ENCODE measurements at places on chromosomes 2 and 18.

- no peak for DNase-seq
These were observed 69.3 kb downstream of the KCNG2 start for GRCh38 chr18:79866889-79867574.

GRCh38 chr2:160289831-160290230, 89.8 kb upstream of the ITGB6 start:
- no peak for DNase-seq

- DNase-seq: no peak
These were observed 82.4 kb upstream of the TGIF1 start for GRCh38 chr18:3367491-3368091.

DNA sequence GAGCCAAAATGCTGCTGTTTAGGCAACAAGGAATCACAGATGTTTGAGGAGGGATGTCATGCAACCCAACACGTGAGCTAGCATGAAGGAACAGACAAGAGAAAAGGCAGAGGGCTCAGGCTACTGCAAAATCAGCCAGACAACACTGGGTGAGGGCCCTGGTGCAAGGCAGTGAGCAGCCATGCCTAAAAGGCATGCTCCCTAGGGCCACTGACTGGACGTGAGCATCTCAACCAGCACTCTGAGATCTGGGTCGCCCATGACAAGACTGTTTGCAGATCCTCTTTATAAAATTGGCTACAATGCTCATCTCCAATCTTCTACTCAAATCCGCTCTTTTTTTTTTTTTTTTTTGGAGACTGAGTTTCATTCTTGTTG, 49.1 kb downstream of the KIAA2012 start:
- DNase-seq: no peak

- DNase-seq: no peak
These were observed 6.5 kb downstream of the CERS6 start for GRCh38 chr2:168462543-168463045.

DNA sequence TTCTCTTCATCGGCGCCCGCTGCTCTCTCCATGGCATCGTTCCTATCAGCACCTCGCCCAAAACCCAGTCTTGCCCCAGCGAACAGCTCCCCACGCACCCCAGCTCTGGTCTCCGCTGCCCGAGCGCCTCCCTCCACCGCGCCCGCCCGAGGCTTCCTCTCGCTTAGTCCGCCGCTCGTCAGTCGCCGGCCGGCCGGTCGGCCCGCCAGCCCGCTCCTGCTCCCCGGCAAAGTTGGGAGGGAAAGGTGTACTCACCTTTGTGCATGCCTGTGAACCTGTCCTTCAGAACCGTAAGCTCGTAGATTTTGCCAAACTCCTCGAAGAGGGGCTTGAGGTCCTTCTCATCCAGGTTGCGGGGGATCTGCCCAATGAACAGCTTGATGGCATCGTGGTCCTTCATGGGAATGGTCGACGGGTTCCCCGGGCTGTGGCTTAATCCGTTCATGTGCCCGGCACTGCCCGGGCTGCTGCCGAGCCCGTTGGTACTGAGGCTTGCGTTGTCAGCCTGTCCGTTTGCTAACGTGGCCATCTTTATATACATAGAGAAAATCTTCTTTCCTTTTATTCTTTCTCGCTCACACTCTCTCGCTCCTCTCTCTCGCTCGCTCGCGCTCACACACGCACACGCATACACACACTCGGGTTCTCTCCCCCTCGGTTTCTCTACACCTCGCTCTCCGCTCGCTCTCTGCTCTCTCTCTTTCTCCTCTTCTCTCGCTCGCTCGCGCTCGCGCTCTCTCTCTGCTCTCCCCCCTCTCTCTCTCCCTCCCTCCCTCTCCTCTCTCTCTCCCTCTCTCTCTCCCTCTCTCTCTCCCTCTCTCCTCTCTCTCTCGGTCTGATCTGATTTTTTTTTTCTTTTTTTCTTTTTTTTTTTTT, at the start of gene CELF4:
TSS of gene CELF4 (minus strand) at position 698 of the 876 bp plus-strand sequence.
- DNase-seq: no peak

- no peak for DNase-seq
These were observed 143.1 kb downstream of the FAM161A start for GRCh38 chr2:61710711-61711110.

- DNase-seq: no peak
These were observed 11.0 kb downstream of the TTN start for GRCh38 chr2:178796079-178796677.

GRCh38 chr2:25373269-25373981, 31.7 kb upstream of the DNMT3A start:
- DNase-seq: no peak

GRCh38 chr2:158228943-158229508, 127.3 kb downstream of the UPP2 start:
- DNase-seq: no peak

DNA sequence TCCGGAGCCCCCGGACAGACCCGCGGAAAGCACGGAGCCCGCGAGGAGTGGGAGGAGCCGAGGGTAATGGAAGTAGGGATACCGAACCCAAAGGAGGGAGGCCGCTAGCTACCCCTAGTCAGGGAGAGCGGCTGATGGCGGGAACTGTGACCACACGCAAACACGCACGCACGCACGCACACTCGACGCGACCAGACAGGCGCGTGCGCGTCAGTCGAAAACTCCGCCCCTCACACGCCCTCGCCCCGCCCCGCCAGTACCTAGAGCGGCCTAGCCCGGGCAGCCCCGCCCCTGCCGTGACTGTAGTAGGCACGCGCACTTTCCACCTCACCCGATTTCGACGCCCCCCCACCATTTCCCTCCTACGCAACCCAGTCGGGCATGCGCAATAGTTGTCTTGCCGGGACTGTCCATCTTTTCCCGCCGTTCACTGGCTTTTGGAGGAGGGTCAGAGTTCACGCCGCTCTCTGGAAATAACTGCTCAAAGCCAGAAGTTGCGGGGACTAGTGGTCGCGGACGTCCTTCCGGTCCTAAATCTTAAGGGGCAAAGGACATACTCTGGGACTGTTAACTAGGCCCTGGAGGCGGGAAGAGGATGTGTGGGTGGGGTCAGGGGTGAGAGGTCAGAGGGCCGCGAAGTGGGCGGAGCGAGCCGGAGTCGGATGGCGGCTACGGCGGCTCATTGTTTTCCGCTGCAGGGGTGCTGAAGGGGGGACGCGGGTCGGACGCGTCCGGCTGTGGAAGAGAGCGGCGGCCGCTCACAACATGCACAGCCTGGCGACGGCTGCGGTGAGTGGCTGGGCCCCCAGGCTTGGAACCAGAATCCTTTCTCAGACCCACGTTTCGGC, at the start of the genes CNOT9 and USP37:
TSS of gene CNOT9 (plus strand) at position 650 of the 848 bp plus-strand sequence. CDS start at position 766, 116 bp downstream.
TSS of gene USP37 (minus strand) at position 162 of the 848 bp plus-strand sequence. CDS start 9,698 bp downstream, outside the sequence.
- peak; percentile 99 for DNase-seq

DNA sequence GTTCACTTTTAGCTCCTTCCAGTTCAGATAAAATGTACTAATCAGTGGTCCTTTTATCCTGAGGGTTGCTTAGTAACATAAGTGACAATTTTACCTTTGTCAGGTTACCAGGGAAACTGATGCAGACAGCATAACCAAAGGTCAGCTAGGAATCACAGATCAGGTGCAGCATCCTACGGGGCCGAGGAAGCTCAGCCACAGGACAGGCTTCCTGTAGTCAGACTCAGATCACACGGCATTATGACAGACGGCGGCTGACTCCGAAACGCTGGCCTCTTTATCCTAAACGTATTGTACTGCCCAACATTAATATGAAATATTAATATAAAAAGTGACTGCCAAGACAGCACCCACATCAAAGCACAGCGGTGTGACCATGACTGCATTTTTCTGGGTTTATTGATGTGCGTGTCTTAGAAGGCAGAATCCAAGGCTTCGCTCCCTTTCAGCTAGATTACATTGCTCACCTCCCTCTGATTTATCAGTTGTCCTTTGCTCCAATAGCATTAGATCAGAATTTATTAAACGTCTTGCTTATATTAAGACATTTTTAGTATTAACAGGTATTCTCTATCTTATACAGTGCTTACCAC, 444.5 kb downstream of the CMPK2 start:
- DNase-seq: no peak

GRCh38 chr2:155190342-155190741, 491.8 kb downstream of the KCNJ3 start:
- no peak for DNase-seq

- no peak for DNase-seq
These were observed 13.4 kb upstream of the HOXD1 start for GRCh38 chr2:176174824-176175708.

- DNase-seq: no peak
These were observed 37.1 kb downstream of the AGFG1 start for GRCh38 chr2:227509076-227509475.

DNA sequence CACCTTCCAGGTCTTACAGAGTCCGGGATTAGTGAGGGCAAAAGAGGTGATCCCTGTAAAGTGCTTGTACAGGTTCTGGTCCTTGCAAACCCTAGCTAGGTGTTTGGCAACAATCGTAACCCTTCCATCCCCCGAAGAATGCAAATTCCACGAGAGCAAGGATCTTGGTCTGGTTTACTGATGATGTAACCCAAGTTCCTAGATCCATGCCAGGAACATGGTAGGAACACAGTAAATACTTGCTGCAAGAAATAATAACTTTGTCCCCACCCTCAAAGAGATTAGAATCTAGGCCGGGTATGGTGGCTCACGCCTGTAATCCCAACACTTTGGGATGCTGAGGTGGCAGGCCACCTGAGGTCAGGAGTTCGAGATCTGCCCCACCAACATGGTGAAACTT, 6.8 kb upstream of the NEU2 start:
- DNase-seq: no peak

DNA sequence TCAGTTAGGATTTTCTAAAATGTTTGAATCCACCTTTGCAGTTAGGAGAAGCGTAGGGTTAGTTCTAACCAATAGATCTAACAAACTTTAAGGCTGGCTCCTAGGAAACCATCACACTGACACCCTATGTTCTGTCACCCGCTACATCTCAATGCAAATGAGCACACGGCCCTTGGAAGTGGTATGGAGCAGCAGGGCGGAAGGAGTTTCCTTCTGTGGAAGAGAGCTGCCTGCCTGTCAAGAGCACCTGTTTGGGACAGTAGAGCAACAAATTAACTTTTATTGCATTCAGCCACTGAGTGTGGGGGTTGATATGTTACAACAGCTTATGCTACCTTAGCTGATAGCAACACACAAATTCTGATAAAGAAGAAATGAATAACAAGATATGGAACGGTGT, 306.9 kb upstream of the RAB6C start:
- DNase-seq: no peak

DNA sequence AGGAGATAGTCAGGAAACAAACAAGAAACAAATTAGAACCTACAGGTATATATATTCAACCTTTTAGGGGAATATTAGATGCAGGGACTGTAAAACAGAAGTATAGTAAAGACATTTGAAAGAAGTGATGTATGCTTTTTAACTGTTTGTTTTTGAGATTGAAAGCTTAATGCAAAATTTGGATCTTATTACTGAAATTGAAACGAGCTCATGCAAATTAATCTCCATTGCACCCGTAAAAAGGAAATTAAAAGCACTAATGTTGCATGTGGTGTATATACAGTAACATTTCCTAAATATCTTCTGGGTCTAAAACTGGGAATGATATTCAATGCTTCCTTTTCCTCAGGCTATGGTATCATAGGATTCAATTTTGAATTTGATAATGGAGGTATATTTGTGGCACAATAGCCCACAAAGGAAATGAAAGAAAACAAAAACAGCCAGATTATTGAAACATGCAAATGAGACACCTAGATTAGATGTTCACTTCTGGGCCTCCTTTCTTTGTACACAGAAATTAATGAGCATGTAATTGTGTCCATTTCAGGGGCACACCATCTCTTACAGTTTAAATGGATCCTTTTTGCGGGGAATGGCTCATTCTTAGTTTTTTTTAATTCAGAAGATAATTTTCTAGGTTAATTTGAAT, 1.6 kb upstream of the ELOA2 start:
- DNase-seq: no peak

DNA sequence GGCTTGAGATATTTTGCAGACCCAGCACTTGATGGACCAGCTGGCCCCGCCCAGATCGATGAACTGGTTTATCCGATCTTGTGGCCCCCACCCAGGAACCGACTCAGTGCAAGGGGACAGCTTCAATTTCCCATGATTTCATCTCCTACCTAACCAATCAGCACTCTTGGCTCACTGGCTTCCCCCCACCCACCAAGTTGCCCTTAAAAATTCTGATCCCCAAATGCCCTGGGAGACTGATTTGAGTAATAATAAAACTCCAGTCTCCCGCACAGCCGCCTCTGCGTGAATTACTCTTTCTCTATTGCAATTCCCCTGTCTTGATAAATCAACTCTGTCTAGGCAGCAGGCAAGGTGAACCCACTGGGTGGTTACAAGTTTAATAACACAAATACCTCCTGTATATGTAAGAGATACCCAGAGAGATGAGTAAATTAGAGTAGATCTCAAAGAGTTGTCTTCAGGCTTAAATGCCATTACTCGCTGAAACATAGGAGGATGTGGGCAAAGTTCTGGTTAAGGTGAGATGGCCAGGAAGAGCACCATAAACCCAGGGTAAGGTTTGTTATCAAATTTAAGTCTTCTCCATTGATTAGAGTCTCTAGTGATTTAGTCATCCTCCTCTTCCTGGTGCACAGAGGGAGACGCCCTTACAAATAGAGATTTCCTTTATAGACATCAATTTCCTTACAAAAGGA, 222.8 kb downstream of the ARL4C start:
- no peak for DNase-seq

- DNase-seq: no peak
These were observed 32.1 kb upstream of the ZNF638 start for GRCh38 chr2:71299507-71299906.

- DNase-seq: no peak
These were observed 8.2 kb downstream of the TWIST2 start for GRCh38 chr2:238855891-238856580.

DNA sequence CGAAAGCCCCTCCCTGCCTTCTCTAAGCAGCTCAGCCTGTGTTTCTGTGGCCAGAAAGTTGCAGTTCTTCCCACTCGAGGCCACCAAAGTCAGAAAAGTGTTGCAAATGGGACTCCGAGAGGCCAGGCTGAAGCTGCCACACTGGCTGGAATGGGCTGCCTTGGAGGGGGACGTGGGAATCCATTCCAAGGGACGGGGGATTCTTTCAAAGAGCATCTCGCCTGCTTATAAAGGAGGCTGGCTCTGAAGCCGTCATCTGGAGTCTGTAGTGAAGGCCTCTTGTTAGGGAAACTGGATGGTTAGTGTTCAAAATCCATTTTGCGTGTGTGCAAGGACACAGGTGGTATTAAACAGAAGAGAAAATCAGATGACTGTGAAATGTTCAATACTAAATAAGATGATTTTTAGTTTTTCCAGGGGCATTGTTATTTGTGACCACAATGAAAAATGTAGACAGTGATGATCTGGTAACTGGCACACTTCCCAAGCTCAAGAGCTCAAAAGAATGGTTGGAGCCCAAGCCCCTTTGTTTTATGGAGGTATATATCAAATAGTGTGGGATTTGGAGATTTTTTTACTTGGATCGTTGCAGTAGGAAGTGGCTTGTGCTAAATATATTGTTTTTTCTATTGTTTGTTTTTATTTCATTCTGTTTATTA, 782 bp downstream of the FAM228B start:
- DNase-seq: no peak

DNA sequence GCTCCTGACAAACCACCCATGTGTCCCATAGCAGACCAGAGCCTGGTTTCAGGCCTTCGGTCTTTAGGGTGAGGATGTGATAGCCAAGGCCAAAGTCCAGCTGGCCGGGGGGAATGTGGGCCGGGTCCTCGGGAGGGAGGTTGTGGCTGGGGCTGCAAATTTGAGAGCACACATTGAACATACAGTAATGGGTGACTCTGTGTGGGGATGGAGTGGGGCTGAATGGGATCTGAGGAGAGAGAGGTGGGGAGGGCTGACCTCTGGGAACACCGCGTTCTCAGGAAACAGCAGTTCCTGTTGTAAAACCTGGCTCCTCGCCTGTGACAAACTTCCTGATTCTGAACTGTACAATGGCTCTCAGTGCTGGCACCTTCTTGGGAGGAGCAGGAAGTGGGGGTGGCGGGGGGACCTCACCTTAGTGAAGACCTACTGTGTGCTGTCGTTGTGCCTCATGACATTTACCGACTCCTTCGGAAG, 48.8 kb downstream of the MCFD2 start:
- peak; percentile 78 for DNase-seq

Measured in tibial artery (tissue), 4 donors.